Nucleus accumbens (tissue), 56 donors: ENCODE measurements at places on chromosomes 5 and 9.

- DNase-seq: no peak
Measured at GRCh38 chr9:35686222-35687203, 3.2 kb downstream of the TPM2 start.

GRCh38 chr5:157845914-157846598, 12.9 kb downstream of the CLINT1 start:
- DNase-seq: no peak

DNA sequence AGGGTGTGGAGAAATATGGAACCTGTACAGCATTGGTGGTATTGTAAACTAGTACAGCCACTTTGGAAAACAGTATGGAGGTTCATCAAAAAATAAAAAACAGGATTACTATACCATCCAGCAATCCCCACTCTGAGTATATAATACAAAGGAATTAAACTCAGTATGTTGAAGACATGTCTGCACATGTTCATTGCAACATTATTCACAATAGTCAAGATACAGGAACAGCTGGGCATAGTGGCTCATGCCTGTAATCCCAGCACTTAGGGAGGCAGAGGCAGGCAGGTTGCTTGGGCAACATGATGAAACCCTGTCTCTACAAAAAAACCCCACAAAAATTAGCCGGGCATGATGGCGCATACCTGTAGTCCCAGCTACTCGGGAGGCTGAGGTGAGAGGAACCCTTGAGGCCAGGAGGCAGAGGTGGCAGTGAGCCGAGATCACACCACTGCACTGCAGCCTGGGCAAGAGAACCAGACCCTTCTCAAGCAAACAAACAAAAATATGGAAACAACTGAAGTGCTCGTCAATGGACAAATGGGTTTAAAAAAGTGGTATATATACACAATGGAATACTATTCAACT, 63.6 kb downstream of the TMEM174 start:
- no peak for DNase-seq

DNA sequence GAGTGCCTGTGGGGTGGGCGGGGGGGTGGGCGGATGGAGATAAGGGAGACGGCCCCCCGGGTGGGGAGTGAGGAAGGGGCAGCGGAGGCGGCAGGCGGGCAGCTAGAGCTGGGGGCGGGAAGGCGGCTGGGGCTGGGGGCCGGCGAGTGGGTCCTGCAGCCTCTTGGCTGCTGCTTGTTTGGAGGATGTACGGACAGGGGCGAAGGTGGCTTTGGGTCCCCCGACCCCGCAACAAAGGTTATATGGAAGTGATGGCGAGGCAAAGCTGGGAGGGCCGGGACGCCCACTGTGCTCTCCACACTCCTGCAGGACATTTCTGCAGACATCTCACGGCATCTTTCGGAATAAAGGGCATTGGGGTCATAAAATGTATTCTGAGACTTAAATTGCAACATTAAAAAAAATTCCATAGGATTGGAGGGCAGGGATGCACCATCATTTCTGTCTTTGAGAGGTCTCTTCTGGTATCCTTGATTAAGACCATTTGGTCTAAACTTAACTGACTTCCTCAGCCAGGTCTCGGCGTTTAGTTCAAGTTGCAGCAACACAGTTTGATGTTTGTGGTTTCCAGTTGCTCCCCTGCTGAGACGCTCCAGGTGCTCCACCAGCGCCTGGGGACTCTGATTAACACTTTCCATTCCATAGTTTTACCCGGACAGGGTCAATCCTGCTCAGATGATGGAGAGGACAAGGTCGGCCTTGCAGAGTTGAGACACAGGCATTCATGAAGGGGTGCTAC, 101.6 kb upstream of the SSBP2 start:
- peak; percentile 47 for DNase-seq

DNA sequence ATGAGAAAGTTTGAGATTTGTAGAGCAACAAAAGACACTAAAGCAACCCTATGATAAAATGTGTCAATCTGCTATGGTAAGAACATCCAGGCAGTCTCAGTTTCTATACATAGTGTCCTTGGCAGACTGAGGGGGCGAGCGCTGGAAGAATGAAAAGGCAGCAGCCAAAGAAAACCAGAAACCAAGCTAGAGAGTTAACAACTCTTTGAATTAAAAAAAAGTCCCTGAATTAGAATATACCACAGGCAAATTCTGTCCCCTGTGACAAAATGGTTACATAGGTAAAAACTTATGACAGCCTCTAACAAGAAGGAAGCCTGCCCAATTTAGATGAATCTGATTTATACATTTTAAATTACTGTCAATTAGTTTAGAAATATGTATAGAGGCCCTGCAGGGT, 106.7 kb downstream of the OXCT1 start:
- no peak for DNase-seq

DNA sequence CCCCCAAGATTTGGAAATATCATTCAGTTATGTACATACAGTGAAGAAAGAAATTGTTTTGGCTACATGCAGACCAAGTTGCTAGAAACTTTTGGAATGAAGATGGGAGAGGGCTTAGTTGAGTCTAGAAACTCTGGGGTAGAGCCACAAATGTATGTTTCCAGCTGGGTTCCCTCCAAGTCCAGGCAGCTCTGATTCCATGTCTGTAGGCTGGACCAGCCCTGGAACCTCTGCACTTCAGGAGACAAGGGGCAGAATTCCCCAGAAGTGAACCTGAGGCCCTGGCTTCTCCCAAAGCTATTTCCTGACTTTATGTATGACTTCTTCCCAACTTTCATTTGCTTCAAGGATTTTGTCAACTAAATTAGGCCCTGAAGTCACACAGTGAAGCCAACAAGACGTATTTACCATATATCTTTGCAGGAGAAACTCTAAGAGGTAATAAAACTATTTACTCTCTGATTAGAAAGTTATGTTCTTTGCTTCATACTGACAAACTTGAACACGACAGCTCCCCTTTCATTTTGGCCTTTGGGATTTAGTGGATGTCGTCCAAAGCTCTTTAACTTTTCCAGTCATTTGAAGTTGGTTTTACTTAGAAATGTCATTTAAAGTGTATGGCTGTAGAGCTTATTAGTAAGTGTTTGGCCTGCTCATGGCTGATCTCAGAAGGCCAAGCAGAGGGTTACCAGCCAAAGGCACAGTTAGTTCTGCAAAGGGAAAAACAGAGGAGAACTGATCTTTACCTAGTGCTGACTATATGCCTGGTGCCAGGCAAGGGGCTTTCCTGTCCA, 152.0 kb upstream of the SLC28A3 start:
- DNase-seq: no peak

DNA sequence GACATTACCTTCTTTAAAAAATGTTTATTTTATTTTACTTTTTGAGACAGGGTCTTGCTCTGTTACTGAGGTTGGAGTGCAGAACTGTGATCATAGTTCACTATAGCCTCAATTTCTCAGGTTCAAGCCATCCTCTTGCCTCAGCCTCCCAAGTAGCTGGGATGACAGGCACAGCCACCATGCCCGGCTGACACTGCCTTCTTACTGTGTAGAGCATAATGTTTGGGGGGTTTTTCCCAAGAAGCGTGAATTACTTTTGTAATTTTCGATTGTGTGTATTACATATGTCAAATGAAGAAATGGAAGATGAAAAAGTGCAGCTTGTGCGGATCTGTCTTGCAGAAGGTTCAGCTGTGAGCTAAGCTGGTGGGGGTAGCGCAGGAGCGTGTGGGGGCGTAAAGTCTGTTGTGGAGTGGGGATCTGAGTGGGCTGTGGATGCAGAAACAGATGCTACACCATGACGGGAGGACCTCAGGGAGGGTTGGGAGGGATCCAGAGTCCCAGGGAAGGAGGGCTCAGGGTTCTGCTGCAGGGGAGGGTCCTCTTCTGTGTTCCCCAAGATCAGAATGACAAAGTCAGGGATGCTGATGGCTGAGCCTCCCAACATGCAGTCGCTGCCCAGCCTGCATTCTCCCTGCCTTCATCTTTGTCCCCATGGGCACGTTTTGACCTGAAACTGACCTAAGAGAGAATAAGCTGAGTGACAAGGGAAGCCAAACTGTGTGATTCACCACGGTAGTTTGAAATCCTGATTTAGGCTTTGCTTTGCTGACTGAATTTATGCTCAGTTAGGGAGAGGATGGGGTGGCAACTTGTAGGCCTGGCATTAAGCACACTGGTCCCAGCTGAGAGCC, 6.8 kb upstream of the ANKRD33B start:
- DNase-seq: no peak

DNA sequence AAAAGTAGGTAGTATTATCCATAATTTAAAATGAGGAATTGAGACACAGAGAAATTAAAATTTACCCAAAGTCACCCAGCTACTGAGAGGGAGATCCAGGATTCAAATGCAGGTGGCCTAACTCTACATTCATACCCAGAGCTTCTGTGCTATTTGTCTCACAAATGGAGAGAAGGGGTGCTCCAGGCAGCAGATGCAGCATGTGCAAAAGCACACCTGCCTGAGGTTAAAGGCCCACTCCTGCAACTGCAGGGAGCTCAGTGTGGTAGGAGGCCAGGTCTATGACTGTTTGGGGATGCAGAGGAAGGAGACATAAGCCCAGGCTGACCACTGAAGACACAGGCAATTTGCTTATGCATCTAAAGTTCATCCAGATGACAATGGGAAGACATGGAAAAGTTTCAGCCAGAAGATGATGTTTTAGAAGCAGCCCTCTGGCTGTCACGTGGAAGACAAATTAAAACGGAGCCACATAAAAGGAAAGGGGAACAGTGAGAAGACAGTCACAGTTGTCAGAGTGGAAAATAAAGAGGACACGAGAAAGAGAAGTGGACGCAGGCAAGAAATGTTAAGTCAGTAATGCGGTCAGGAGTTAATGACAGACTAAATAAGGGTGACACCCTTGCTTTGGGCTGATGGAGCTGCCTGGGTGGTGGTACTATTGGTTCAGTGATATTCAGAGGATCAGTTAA, 214.7 kb downstream of the EBF1 start:
- no peak for DNase-seq

GRCh38 chr5:36311956-36312355, 10.3 kb upstream of the RANBP3L start:
- no peak for DNase-seq

DNA sequence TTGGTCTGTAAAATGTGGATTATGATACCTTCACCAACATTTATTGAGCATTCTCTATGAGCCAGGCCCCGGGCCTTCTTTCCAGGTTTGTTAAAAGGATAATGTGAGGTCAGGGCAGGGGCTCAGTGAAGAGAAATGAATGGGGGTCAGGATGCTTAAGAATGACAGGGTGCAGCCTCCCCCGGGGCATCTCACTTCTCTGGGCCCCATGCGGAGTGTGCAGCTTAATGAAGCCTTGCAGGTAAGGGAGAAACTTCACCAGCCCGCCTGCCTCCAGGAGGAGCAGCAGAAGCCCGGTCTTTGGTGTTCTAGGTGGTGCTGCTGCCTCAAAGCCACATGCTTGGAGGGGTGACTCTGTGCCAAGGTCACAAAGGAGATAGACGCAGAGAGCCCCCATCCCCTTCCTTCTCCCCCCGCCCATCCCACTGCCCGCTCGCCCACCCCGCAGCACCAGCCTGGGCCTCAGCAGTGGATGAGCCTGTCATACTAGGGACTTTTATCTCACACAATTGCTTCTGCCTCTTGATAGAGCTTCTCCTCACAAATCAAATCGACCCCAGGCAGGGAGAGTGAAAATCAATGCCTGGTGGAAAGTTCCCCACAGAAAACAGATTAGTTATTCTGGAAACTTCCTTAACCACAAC, 244.8 kb downstream of the PBX3 start:
- no peak for DNase-seq

DNA sequence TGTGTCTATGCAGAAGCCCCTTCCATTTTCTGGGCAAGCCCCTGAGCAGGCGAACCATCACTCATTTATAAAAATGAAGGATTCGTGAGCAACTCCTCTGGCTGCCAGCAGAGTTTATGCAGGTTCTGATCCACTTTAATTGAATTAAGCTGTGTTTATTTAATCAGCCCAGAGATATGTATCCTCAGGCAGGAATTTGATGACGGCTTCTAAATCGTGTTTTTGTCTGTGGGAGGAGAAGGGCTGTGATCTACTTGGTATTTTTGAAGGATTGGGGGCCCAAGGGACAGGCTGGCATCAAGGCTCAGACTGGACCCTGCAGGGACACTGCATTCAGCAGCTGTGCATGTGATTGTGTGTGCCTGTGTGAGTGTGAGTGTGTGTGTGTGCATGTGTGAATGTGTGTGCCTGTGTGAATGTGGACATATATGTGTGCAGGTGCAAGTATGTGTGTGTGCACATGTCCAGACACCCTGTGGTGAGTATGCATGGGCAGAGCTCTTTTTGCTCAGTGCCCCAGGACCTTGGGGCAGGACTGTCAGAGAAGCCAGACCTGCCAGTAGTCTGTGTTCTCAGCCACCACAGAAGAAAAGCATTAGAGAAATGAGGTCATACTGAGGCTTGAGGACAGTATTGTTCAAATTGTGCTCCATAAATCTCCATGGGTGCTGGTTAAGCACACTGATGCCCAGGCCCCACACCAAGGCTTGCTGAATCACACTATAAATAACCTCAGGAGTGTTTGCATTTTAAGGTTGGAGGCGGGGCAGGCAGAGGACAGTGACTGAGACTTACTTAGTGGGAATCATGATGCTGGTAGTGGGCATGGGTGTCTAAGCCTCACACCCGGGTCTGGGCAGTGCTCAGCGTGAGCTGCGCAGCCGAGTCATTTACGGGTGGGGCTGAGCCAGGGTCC, 164.0 kb downstream of the CARTPT start:
- DNase-seq: no peak

GRCh38 chr5:112787896-112788295, 50.2 kb downstream of the APC start:
- no peak for DNase-seq

- no peak for DNase-seq
Measured at GRCh38 chr5:164053123-164053522, 547.7 kb downstream of the MAT2B start.

GRCh38 chr9:114538241-114538640, 33.0 kb upstream of the WHRN start:
- DNase-seq: no peak

- no peak for DNase-seq
Measured at GRCh38 chr5:110951373-110951791, 120.1 kb upstream of the TSLP start.

DNA sequence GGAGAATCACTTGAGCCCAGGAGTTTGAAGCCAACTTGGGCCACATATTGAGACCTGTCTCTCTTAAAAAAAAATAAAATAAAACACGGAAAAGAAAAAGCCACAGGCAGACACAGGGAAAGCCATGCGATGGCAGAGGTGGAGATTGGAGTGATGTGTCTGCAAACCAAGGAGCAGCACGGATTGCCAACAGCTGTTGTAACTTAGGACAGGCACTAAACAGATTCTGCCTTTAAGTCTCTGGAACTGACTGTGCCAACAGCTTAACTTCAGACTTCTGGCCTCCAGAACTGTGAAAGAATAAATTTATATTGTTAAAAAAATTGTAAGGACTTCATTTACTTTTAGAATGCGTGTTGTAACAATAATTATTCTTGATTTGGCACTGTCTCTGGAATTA, 318.5 kb upstream of the CHD1 start:
- DNase-seq: no peak

GRCh38 chr5:56413546-56413945, 180.4 kb upstream of the ANKRD55 start:
- DNase-seq: no peak
